ENCODE measurements at places on chromosomes 11 and 22.

DNA sequence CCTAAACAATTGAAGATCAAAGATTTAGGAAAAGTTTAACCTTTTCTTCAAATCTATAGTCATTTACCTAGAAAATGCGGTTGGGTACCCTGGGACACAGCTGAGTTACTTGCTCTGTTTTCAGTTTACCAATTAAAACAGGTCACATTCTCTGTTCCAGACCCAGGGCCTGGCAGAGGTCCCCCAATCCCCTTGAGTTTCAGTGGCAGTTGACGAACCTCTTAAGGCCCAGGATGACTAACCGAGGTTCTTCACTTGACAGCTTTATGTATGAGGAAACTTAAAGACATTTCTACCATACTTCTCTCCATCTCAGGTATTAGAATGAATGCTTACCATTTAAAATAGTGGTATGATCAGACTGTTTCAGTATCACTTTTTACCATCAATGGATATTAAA lies 16.3 kb downstream of the LDHAL6A start:
- DNase-seq = no peak

DNA sequence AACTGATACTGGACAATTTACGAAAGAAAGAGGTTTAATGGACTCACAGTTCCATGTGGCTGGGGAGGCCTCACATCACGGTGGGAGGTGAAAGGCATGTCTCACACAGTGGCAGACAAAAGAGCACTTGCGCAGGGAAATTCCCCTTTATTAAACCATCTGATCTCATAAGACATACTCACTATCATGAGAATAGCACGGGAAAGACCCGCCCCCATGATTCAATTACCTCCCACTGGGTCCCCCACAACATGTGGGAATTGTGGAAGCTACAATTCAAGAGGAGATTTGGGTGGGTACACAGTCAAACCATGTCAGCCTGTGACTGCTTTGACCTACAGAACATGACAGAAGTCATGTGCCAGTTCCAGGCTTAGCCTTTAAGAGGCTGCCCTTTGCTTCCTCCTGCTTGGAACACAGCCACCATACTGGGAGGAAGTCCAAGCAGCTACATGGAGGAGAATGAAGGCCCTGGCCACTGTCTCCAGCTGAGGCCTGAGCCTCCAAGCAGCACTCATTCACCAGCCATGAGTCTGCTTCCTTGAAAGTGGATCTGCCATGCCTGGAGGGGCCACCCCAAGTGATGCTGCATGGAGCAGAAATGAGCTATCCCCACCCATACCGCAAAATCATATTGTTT lies 10.9 kb upstream of the GAL start:
- DNase-seq = no peak

GRCh38 chr11:3929232-3929631 lies 73.8 kb downstream of the STIM1 start:
- DNase-seq = no peak

DNA sequence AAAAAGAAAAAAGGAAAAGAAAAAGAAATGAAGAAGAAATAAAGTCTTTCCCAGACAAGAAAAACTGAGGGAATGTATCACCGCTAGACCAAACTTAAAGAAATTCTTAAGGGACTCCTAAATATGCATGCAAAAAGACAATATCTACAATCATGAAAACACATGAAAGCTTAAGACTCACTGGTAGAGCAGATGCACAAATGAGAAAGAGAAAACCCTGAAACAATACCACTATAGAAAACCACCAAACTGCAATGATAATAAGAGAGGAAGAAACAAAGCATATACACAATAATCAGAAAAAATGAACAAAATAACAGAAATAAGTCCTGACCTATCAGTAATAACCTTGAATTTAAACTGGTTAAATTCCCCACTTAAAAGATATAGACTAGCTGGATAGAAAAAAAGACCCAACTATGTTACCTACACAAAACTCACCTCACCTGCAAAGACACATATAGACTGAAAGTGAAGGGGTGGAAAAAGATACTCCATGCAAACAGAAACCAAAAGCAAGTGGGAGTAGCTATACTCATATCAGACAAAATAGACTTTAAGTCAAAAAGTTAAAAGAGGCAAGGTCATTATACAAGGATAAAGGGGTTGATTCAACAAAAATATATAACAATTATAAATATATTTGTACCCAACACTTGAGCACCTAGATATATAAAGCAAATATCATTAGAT lies 61.3 kb upstream of the NARS2 start:
- no peak for DNase-seq

GRCh38 chr11:110452720-110453119 lies 23.0 kb downstream of the FDX1 start:
- DNase-seq = no peak

GRCh38 chr11:10208131-10208575 lies 85.9 kb downstream of the SBF2 start:
- DNase-seq = no peak

- peak; percentile 77 for DNase-seq
Measured at GRCh38 chr11:59197991-59198390, 14.7 kb downstream of the MPEG1 start.

DNA sequence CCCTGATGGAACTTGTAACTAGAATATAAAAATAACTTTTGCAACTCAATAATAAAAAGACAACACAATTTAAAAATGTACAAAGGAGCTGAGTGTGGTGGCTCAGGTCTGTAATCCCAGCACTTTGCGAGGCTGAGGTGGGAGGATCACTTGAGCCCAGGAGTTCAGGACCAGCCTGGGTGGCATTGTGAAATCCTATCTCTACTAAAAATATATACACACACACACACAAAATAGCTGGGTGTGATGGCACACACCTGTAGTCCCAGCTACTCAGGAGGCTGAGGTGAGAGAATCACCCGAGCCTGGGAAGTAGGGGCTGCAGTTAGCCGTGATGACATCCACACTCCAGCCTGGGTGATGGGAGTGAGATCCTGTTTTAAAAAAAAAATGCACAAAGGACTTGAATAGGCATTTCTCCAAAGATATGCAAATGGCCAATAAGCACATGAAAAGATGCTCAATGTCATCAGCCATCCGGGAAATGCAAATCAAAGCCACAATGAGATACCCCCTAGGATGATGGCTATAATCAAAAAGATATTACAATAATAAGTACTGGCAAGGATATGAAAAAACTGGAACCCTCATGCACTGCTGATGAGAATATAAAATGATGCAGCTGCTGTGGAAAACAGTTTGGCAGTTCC lies 59.8 kb upstream of the SEPTIN5 start:
- DNase-seq = no peak

- no peak for DNase-seq
Measured at GRCh38 chr11:116792144-116792868, 627 bp upstream of the APOA5 start.

DNA sequence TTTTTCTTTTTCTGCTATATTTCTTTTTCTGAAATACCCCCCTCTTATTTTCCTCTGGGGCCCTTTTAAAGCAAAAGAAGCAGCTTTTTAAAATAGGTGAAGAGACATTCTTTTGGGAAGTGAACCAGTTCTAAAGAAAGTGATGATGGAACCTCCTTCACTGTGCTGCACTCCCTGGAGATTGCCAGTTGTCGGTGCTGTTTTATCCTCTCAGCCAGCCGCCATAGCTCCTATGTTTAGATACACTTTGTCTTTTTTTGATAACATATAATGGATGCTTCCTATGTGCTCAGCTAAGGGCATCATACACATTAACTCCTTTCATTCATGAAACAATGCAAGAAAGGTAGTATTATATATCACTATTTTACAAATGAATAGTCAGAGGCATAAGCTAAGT lies 14.0 kb downstream of the CFAP300 start:
- no peak for DNase-seq

DNA sequence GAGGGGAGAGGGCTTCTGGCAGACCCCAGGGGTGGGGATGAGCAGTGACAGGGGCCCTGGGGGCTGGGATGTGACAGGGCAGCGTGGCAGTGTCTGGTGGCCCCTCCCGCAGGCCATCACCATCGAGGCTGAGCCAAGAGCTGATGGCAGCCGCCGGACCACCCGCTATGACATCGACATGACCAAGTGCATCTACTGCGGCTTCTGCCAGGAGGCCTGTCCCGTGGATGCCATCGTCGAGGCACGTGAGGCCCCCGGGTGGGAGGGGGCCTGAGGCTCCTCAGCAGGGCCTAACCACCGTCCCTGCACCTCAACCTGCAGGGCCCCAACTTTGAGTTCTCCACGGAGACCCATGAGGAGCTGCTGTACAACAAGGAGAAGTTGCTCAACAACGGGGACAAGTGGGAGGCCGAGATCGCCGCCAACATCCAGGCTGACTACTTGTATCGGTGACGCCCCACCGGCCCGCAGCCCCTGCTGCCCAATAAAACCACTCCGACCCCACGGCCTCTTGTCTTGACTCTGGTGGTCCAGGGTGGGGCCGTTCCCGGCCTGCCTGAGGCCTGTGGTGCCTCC lies 2.6 kb upstream of the TCIRG1 start:
- DNase-seq = no peak

DNA sequence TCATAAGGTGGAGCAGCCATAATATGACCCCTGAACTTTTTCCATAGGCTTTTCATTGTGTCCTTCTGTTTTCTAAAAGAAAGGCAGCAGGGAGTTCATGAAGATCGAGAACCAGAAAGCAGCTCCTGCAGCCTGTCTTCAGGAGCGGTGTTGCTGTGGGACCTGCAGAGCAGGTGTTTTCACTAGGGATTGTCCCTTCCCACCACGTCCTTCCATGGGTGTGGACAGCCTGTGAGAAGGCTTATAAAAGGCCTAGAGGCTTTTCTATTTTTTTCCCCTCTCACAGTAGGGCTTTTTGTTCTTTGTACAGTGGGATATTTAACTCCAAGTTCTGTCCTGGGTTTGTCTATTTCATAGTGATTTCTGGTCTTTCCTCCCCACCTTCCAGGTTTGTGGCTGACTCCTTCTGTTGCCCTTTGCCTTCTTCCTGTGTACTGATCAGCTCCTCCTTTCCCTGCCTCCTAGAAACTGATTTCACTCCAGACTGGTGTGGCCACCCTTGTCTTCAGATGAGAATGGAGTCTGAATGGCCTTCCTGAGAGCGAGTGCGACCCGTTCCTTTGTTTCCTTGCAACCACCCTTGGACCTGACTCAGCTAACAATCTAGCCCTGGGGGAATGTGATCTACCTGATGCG lies 10.1 kb downstream of the MRPL16 start:
- no peak for DNase-seq

DNA sequence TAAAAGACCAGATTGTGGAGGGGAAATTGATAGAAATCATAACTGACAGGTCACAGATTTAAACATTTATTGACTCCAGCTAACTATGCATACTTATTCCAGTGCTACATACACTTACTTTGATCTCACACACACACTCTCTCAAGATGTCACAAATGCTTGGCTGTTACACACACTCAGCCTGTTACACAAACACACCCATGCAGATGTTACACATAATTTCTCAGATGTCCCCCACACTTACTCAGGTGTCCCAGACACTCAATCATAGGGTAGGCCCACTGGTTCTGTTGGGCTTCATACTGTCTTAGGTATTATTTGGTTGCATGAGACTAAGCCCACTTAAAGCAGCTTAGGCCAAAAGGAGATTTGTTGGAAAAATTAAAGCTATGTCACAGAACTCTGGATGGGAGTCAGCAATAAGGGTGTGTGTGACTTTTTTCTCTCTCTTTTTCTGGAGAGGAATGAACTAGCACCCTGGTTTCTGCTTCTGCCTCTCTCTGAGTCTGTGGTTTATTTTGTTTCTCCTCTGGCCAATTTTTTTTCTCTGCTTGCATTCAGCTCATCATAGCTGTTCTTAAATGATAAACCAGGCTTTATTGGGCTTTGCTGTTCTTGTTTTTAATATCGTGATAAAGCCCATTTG lies 179.4 kb downstream of the INSC start:
- DNase-seq = no peak

GRCh38 chr11:38968951-38969350 lies 2370.9 kb upstream of the RAG2 start:
- DNase-seq = no peak

GRCh38 chr11:90373971-90374370 lies 151.1 kb upstream of the CHORDC1 start:
- DNase-seq = no peak

DNA sequence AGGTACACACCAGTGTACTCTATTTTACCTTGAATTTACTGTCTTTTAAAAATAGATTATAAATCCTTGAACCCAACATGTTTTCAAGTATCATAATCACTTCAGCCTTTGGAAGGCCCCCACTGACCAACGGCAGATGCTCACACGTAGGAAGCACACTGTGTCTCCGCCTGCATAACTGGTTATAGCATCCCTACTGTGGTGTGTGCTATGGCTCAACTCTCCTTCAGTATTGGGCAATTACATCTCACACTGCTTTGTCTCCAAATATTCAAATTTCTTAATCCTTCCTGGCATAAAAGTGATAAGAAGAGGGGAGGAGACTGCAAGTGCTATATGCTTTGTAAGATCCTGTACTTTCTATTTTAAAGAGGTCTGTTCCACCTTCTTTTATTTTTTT lies 165.7 kb downstream of the CADM1 start:
- no peak for DNase-seq

All from substantia nigra (tissue), 51 donors.